ENCODE measurements at places on chromosomes 4 and X. TPM values are rescaled to one million over a fixed set of nuclear protein-coding genes. Genes with fewer than 3 reads are reported as not detected.
A peak's percentile ranks its signal among the peaks of the same experiment; 100 is the strongest.

Gene FAM13A
- 5.8 TPM for total RNA-seq

DNA sequence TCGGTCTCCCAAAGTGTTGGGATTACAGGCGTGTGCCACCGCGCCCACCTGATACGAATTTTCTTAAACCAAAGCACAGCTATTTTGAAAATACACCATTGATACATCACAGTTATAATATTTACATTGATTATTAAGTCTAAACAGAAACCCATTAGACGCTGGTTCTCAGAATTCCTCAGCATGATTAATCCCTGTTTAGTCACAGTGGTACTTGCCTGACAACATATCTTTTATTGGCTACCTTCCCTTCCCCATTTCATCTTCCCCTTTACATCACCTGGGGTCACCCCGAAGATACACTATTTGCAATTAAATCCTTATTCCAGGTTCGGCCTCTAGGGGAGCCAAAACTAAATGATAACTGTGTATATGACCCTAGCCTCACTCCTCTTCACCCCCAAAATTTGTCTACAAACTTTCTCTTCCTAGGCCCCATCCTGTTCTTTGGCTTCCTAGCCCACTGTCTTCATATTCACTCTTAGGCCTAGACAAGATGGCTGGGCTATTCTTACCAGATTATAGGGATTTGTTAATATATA lies 36.8 kb upstream of the IL1RAPL1 start:
- H3K36me3 ChIP-seq: no peaks in the 10 kb centered on the region
- H3K27me3 ChIP-seq: no peaks in the 10 kb centered on the region
- H3K27ac ChIP-seq: no peak overlapping the region
- no peak overlapping the region for H3K4me3 ChIP-seq
- no peak for DNase-seq

- H3K27me3 ChIP-seq: no peaks in the 10 kb centered on the region
- H3K4me1 ChIP-seq: peaks cover 4% of the 10 kb centered on the region
- DNase-seq: no peak
- no peak overlapping the region for H3K4me3 ChIP-seq
- no peaks in the 10 kb centered on the region for H3K36me3 ChIP-seq
- H3K27ac ChIP-seq: no peak overlapping the region
Measured at GRCh38 chr4:150982557-150983233, 32.4 kb downstream of the LRBA start.

DNA sequence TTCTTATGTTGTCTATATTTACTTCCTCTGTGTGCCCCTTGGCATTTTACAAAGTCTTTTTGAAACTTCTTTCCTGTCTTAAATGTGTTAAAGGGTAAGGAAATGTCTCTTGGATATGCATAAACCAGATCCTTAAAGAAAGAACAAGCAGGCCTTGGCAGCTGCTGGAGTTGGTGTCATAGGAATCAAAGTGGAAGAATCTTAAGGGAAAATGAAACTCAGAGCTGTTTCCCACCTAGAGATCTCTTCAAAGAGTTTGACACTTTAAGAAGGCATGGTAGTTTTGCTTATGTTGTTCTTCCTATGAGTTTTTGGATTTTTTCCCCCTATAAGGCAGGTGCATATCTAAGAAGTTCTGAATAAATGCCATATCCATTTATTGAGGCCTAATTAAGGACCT lies 37.0 kb upstream of the CWH43 start:
- no peak overlapping the region for H3K27ac ChIP-seq
- no peaks in the 10 kb centered on the region for H3K4me1 ChIP-seq
- H3K27me3 ChIP-seq: no peaks in the 10 kb centered on the region
- H3K36me3 ChIP-seq: no peaks in the 10 kb centered on the region
- DNase-seq: no peak

DNA sequence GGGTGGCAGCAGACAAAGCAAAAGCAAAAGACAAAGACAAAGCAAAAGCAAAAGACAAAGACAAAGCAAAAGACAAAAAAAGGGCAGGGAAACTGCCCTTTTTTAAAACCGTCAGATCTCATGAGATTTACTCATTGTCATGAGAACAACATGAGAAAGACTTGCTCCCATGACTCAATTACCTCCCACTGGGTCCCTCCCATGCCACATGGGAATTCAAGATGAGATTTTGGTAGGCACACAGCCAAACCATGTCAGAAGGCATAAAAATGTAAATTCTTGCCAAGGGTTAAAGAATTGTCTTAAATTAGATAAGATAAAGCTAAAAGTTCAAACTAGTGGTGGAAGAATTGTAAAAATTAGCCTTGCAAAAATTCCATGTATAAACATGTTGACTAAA lies 419.7 kb downstream of the TRAM1L1 start:
- H3K36me3 ChIP-seq: no peaks in the 10 kb centered on the region
- no peak for DNase-seq
- no peaks in the 10 kb centered on the region for H3K27me3 ChIP-seq
- H3K4me1 ChIP-seq: no peaks in the 10 kb centered on the region
- H3K4me3 ChIP-seq: no peak overlapping the region

Gene POU3F4
- total RNA-seq: not detected

DNA sequence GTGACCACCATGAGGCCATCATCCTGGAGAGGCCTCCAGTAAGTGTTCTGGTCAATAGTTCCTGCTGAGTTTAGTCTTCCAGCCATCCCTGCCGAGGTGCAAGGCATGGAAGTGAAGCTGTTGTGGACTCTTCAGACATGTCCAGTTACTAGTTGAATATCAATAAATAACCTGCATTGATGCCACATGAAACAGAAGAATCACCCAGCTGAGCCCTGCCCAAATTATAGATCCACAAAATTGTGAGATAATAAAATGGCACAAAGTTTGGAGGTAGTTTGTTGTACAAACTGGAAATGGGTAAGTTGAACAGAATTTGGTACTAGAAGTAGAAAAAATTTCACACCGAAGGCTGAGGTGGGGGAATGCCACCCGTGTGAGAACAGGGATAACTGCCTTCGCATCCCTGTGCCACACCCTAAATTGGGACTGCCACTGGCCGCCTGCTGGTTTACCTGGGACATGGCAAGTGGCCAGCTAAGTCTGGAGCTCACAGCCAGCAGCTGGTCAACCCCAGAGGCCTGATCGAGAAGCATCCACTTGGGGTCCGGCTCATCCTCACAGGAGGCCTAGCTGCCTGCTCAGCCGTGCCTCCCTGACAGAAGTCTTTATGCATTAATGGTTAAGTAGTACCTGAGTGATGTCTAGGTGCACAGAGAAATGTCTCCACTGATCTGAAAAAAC lies 184.5 kb downstream of the SPRY1 start:
- H3K27me3 ChIP-seq: no peaks in the 10 kb centered on the region
- peaks cover 6% of the 10 kb centered on the region for H3K4me1 ChIP-seq
- no peaks in the 10 kb centered on the region for H3K36me3 ChIP-seq

DNA sequence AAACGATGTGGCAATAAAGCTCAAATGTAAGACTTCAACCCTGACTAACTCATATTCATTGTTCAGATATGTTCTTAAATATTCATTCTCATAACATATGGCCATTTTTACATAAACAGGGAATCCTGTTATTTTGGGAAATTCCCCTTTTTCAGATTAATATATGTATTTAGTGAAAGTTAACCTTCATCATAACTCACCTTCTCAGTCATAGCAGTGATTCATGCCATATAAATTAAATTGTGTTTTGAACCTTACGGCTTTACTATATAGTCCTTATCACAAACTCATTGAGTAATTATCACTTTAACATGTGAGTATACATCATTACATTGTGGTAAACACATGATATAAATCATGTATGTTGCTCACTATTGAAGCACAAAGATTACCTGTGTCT lies 392.5 kb upstream of the TRAM1L1 start:
- no peaks in the 10 kb centered on the region for H3K36me3 ChIP-seq
- no peak overlapping the region for H3K4me3 ChIP-seq
- H3K27me3 ChIP-seq: no peaks in the 10 kb centered on the region
- no peak overlapping the region for H3K27ac ChIP-seq

DNA sequence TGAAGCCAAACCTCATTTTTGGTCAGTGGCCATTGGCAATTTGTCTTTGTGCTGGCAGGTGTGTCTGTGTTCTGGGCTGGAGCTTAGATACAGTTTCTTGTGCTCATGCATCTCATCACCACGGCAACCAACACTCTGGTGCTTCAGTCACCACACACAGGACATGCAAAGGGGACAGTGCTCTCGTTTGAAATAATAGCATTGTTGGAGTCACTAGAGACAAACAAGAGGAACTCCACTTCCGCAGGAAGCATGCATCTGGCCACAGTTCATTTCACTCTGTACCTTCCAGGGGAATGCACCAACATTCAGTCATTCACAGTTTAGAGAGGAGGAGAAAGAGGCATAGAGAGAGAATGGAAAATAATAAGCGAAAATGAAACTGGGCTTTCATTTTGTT lies 267.4 kb downstream of the ANK2 start:
- no peaks in the 10 kb centered on the region for H3K36me3 ChIP-seq
- no peak overlapping the region for H3K4me3 ChIP-seq
- no peaks in the 10 kb centered on the region for H3K4me1 ChIP-seq
- no peak for DNase-seq

DNA sequence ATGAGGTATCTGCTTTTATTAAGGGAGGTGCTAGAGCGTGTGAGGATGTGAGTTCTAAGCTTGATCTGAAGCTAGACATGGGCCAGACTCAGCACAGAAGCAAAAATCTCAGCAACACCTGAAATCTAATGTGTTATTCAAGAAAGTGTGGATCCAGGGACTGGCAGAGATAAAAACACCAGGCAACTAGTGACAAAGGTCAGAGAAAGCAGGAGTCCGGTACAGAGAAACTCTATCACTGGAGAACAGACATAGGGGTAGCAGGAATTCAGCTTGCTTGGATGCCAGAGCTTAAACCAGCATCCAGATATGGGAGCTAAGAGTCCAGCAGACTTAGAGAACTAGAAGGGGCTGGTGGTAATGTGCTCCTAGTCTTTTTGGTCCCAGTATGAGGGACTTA lies 34.0 kb downstream of the VCX start:
- no peak for DNase-seq
- no peak overlapping the region for H3K27ac ChIP-seq
- no peaks in the 10 kb centered on the region for H3K36me3 ChIP-seq
- no peak overlapping the region for H3K4me3 ChIP-seq
- H3K4me1 ChIP-seq: no peaks in the 10 kb centered on the region
- no peaks in the 10 kb centered on the region for H3K27me3 ChIP-seq

Gene LONRF3
- total RNA-seq: 13.1 TPM

DNA sequence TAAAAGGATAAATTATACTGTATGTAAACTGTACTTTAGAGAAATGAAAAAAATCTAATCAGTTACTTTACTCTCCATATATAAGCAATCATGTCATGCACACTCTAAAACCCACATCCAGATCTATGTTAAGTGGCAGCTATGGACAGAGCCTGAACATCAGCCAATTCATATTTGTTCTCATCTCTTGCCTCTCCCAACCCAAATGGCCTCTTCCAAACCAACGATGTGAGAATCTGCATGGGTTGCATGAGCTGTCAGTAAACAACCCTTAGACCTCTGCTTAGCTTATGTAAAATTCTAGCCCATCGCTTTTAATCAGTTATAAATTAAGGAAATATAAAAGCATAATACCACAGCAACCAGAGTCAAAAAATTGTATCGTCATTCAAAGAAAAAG lies 288.7 kb upstream of the INTU start:
- no peak overlapping the region for H3K4me3 ChIP-seq
- no peak overlapping the region for H3K27ac ChIP-seq
- no peaks in the 10 kb centered on the region for H3K4me1 ChIP-seq

DNA sequence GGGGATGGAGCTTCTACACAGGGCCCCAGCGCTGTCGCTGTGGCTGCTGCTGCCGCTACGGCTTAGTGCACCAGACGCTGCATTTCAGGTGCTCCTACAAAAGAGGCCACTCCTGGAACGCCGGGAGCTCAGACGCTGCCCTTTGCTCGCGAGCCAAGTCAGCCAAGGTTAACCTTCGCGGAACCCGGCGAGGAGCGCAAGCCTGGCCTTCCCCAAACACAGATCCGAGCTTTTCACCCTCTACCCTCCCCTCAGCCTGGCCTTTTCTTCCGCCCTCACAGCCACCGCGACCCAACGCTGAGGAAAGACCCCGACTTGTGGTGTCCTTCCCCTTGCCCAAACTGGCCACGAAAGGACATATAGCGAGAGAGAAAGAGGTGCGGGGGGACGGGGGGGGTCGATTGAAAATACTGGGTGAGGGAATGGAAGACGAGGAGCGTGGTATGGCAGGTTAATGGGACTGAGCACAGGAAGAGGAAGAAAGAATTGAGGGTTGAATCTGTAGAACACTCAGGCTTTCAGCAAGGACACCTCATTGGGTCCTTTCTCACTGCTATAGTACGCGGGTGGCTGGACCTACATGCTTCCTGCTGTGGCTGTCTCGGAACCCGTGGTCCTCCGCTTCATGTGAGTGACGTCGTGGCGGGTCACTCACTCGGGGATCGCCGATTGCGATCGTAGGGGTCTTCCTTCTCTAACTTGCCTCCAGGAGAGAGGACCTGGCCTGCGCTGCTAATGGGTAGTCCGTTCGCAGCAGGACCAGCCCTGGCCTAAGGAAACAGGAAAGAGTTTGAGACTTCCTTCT lies at the start of the genes AIMP1 and TBCK:
AIMP1 (plus strand) TSS at position 583 of the 805 bp plus-strand sequence. CDS start 8,460 bp downstream, outside the sequence.
TBCK (minus strand) TSS at position 242 of the 805 bp plus-strand sequence. CDS start 7,249 bp downstream, outside the sequence.
- no peaks in the 10 kb centered on the region for H3K27me3 ChIP-seq
- peak within 1 kb of the TSS; percentile 96 for H3K27ac ChIP-seq
- peaks cover 13% of the 10 kb centered on the region for H3K36me3 ChIP-seq

DNA sequence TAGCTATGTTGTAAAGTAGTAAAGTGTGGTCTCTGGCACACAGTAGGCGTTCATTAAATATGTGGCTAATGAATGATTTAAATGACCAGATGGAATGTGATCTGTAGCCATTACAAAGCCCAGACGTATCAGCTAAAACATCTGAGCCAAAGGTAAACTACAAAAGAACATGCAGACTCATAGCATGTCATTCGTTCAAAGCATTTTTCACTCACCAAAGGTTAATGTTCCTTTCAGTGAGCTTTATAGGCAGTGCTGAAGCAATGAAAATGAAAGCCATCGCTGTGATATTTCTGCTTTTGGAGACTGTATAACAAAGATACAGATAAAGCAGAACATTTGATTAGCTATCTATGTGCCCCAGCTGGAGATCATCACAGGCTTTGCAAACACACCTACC lies 50.5 kb downstream of the F9 start:
- no peaks in the 10 kb centered on the region for H3K4me1 ChIP-seq
- no peaks in the 10 kb centered on the region for H3K27me3 ChIP-seq
- H3K36me3 ChIP-seq: no peaks in the 10 kb centered on the region
- no peak overlapping the region for H3K27ac ChIP-seq
- H3K4me3 ChIP-seq: no peak overlapping the region
- DNase-seq: no peak

GRCh38 chrX:50812995-50813842 lies 775 bp downstream of the SHROOM4 start:
- peak overlapping the region; percentile 42 for H3K4me3 ChIP-seq
- H3K27me3 ChIP-seq: no peaks in the 10 kb centered on the region
- DNase-seq: no peak

Gene SPATA4
- total RNA-seq: not detected

DNA sequence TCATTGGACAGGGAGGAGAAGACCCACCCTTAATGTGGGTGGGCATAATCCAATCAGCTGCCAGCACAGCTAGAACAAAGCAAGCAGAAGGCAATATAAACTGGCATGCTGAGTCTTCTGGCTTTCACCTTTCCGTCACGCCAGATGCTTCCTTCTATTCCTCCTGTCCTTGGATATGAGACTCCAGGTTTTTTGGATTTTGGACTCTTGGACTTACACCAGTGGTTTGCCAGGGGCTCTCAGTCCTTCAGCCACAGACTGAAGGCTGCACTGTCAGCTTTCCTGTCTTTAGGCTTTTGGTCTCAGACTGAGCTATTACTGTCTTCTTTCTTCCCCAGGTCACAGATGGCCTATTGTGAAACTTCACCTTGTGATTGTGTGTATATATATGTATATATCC lies 32.2 kb upstream of the UGT2B4 start:
- no peak overlapping the region for H3K27ac ChIP-seq
- H3K4me1 ChIP-seq: no peaks in the 10 kb centered on the region
- H3K27me3 ChIP-seq: no peaks in the 10 kb centered on the region

Gene ODAM
- not detected for total RNA-seq
